Common myeloid progenitor, CD34-positive (primary cell): ENCODE measurements at places on chromosomes 11 and 22.

- DNase-seq: no peak
Measured at GRCh38 chr22:17245341-17245740, 26.1 kb upstream of the ADA2 start.

DNA sequence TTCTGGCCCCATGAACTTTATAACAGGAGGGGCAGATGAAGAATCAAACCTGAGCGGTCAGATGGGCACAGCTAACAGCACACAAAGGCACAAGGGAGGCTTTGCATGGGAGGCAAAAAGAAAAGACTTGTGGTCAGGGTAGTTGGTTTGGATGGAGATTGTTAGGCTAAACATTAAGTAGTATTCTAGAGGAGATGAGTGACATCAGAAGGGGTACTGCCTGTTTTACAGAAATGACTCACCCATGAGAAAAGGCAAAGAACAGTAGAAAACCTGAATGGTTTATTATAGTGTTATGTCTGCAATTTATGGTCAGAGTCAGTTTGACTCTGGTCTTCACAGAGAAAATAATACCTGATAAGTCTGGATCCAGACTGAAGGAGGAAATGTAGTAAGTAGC is 129.8 kb upstream of the KIRREL3 start:
- DNase-seq: no peak

- peak; percentile 65 for DNase-seq
Measured at GRCh38 chr22:22687638-22688500, 43.5 kb downstream of the GGTLC2 start.

DNA sequence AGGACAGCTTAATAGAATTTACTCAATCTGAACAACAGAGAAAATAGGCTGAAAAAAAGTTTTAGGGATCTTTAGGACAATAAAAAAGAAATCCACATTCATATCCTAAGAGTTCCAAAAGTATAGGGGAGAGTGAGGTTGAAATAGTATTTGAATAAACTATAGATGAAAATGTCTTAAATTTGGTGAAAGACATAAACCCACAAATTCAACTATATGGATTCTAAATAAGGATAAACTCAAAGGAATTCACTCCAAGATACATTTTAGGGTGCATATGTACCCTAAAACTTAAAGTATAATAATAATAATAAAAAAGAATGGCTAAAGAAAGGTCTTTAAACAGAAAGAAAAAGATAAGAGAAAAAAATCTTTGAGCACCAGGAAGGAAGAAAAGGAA is 203.1 kb downstream of the GUCY1A2 start:
- no peak for DNase-seq

DNA sequence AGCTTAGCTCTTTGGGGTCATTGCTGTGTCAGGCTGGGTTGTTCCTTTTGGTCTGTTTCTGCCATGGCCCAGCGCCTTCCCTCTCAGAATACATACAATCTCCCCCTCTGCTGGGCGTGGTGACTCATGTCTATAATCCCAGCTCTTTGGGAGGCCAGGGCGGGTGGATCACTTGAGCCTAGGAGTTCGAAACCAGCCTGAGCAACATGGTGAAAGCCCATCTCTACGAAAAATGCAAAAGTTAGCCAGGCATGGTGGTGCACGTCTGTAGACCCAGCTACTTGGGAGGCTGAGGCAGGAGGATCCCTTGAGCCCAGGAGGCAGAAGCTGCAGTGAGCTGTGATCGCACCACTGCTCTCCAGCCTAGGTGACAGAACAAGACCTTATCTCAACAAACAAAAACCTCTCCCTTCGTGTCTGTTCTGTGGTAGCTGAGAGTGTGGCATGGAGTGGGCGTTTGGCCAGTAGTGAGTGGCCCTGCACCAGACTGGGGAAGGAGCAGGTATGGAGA is 46.7 kb upstream of the RAB1B start:
- DNase-seq: no peak

GRCh38 chr11:87870086-87870485 is 305.2 kb downstream of the RAB38 start:
- DNase-seq: no peak

- DNase-seq: no peak
Measured at GRCh38 chr11:60950933-60951605, 907 bp downstream of the SLC15A3 start.

GRCh38 chr11:63915961-63916836 is 765 bp downstream of the RCOR2 start:
- DNase-seq: peak; percentile 51

DNA sequence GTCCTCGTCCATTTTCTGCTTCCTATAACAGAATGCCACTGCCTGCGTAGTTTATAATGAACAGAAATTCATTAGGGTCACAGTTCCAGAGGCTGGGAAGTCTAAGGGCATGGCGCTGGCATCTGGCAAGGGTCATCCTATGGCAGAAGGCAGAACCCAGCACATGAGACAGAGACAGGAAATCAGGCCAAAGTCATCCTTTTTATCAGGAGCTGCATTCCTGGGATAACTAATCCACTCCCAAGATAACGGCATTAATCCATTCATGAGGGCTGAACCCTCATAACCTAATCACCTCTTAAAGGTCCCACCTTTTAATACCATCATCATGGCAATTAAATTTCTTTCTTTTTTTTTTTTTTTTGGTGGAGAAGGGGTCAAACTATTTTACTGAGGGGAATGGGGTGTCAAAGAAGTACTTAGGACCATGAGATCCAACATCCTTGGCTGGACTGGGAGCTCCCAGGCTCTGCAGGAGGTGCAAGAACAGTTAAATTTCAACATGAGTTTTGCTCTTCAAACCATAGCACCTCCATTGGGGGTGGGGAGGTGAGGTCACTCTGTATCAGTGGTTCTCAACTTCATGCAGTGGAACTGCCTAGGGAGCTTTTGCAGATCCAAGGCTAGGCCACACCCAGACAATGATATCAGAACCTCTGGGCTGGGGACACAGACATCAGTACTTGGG is 4.4 kb downstream of the TMEM109 start:
- no peak for DNase-seq

GRCh38 chr22:36510966-36511881 is 4.4 kb upstream of the FOXRED2 start:
- DNase-seq: peak; percentile 64

- DNase-seq: no peak
Measured at GRCh38 chr22:44916281-44917231, 93.2 kb downstream of the PHF21B start.

DNA sequence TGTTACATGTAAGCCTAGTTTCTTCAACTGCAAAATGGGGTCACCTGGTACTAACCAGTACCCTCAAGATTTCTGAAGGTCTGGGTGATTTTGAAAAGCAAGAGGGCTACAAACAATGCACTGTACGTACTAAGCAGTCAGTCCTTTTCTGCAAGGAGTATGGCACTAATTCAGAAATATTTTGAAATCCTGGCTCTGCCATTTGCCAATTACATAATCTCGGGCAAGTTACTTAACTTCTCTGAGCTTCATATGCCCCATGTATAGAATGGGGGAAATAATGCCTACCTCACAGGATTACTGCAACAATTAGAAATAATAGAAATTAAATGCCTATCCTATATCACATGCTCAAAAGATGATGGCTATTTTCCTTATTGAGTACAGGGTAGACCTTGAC is 60.7 kb upstream of the CCDC89 start:
- DNase-seq: no peak

DNA sequence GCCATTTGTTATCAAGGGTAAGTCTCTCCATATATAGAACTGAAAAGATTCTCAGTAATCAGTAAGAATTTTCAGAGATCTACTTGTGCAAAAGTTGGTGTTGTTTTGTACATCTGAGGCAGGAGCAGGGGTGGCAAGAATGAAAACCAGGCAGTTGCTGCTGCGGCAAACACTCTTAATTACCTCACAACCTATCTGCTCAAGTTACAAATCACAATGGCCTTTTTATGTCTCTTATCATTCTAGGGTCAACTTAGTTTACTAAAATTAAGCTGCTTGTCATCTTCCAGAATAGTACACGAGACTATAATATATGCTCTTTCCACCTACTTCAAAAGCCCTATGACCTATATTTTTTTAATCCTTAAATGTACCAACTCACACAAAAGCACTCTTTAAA is 14.3 kb upstream of the FSHB start:
- no peak for DNase-seq

GRCh38 chr11:92130421-92130831 is 94.2 kb upstream of the FAT3 start:
- DNase-seq: no peak

- no peak for DNase-seq
Measured at GRCh38 chr11:41119484-41119883, 340.0 kb downstream of the LRRC4C start.

GRCh38 chr22:27224485-27225374 is 567.3 kb downstream of the MIAT start:
- no peak for DNase-seq

- DNase-seq: no peak
Measured at GRCh38 chr22:45088576-45088975, 75.1 kb upstream of the NUP50 start.

GRCh38 chr11:12215181-12215593 is 104.8 kb downstream of the MICAL2 start:
- DNase-seq: peak; percentile 28

DNA sequence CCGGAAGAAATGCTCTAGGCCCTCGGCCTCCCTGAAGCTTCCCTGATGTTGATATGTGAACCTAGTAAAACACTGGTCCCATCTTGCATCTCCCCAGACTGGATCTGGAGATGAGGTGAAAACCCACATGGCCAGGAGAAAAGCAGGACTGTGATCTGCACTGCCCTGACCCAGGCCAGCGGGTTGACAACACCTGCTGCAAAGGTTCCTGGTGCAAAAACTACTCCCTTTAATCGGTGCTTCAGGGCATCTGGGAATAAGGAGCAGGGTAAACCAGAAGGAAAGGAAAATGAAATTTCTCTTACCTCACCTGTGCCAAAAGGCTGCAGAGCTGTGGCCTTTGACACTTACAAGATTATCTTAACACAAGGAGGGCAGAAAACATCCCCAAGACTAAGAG is 30.6 kb downstream of the PACSIN2 start:
- no peak for DNase-seq

DNA sequence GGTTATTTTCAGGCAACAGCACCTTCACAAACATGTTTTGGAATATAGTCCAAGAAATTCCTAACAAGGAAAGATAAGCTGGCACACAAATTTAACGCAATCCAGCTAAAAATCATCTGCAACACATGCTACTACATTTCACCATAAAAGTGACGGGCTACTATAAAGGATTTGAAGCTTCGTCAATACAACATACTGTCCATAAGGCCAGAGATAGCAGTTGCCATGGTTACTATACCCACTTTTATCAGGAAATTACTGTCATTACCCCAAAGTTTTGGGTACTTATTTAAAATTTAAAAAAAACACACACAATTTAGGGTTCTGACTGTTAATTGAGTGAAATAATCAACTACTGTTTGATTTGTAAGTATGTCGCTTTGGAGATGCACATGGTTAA is 6.9 kb downstream of the PHF21A start:
- DNase-seq: no peak

- DNase-seq: peak; percentile 36
Measured at GRCh38 chr11:18455686-18456372, at the start of gene LDHAL6A. TSS of gene LDHAL6A (plus strand) at chr11:18455856. CDS start at chr11:18456681, 825 bp downstream.

- peak; percentile 27 for DNase-seq
Measured at GRCh38 chr22:37638391-37639069, 939 bp upstream of the SH3BP1 start.

GRCh38 chr11:15793043-15793996 is 563.0 kb downstream of the SOX6 start:
- peak; percentile 6 for DNase-seq

GRCh38 chr22:50337262-50338041 is 5.7 kb upstream of the PPP6R2 start:
- DNase-seq: no peak

- no peak for DNase-seq
Measured at GRCh38 chr11:84430661-84431060, 1144.5 kb upstream of the CCDC90B start.

DNA sequence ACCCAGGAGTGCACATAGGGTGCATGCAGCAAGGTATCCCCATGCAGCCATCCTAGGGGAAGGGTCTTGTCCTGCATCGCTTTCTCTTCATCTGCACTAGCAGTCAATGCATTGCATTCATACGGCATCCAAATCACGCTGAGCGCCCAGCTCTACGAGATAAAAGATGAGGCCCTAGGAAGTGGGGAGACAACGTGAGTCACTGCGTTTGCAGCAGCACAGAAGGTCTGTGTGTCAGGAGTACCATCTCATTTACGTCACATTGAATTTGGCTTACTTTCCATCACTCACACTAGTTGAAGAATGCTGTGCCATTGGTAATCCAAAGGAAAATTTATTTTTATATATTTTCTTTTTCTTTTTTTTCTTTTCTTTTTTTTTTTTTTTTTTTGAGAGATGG is 2.5 kb upstream of the ST14 start:
- no peak for DNase-seq

- peak; percentile 22 for DNase-seq
Measured at GRCh38 chr11:102592634-102593581, 32.2 kb downstream of the MMP20 start.

- DNase-seq: no peak
Measured at GRCh38 chr11:111541254-111542061, 938 bp downstream of the LAYN start.

DNA sequence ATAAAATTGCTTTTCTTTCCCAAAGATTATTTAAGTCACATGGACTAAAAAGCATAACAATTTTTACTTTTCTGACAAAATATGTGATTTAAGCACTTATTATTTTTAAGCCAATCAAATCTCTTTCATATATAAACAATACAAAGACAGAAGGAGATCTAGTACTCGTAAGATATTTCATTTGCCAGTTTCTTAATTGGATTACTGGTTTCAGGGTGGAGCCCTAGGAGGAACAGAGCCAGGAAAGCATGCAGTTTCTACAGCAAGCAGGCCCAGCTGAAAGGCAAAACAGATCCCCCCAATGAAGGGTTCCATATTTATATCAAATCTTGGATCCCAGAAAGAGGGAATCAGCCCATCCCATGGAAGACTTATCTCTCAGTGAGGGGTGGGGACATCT is 177.0 kb downstream of the KIF18A start:
- DNase-seq: no peak

DNA sequence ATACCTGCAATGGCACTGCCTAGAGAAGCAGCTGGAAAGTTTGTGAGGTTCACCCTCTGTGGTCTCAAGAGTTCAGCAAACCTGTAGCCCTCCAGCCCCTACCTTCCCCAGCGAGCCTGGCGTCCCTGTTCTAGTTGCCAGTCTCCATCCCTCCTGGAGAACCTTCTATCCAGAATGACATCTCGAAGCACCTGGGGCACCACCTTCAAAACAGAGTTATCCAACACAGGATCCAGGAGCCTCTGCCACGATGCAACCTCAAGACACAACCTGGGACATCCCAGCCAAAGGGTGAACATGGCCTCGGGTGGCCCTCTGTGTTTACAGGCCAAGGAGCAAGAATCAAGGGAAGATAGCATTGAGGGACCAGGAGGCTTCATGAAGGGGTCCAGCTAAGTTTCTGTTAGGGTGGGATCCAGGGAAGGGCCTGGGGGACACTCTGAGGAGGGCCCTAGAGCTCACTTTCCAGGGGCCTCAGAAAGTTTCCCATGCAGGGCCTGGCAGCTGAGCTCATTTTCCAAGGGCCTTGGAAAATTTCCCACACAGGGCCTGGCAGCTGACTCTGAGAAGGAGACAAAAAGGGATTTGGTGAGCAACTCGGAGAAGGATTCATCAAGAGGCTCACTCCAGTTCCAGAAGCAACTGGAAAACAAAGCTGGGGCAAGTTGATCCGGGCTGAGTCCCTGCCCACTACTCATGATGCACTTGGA is 36.9 kb upstream of the SYT13 start:
- no peak for DNase-seq
